ENCODE measurements at places on chromosomes 7 and 10.

- DNase-seq = no peak
Measured at GRCh38 chr7:104845557-104845956, 168.4 kb upstream of the KMT2E start.

- DNase-seq = peak; percentile 92
Measured at GRCh38 chr7:20449176-20449575, 118.5 kb downstream of the ITGB8 start.

- DNase-seq = no peak
Measured at GRCh38 chr7:13551503-13551902, 438.0 kb downstream of the ETV1 start.

DNA sequence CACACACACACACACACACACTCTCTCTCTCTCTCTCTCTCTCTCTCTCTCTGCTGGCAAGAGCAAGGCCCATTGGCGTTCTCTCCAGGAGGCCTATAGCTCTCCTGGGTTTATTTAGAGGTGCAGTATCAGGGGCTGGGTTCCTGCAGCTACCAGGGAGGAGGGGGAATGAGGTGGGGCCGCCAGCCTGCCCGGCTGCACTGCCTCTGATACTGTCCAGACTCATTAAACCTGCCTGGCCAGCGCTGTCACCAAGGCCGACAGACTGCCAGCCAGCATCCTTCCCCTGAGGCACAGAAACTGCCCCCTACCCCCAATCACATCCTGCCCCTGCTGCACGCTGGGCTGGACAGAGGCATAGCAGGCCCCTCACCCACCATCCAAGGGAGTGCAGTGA, 4.3 kb downstream of the PRRT4 start:
- DNase-seq = no peak

DNA sequence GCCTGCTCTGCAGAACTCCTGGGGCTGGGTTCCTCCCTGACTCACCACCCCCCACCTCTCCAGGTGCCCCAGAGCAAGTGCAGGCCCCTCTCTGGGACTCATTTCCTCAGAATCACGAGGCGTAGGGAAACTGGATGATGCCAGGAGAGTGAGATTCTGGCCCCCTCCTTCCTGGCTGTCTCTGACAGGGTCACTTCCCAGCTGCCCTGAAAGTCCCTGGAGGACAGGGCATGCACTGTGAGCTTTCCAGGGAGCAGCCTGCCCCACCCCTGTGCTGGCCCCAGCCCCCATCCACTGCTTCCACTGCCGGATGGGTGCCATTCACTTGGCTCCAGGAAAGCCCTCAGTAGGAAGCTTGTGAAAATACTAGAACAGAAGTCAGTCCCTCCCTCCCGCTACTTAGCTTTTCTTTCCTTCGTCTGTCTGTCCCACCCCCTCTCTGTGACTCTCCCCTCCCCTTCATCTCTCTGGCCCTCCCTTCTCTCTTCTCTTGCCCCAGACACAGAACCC, 10.4 kb downstream of the TACR2 start:
- peak; percentile 28 for DNase-seq

GRCh38 chr7:28091190-28091589, 89.4 kb downstream of the JAZF1 start:
- DNase-seq = no peak

Measured in suppressor macrophage treated with lipopolysaccharide for 4 hours (primary cell).